ENCODE measurements at places on chromosomes 4 and X. TPM values are rescaled to one million over a fixed set of nuclear protein-coding genes. Genes with fewer than 3 reads are reported as not detected.

Gene GUCY2F
- not detected for polyA plus RNA-seq

DNA sequence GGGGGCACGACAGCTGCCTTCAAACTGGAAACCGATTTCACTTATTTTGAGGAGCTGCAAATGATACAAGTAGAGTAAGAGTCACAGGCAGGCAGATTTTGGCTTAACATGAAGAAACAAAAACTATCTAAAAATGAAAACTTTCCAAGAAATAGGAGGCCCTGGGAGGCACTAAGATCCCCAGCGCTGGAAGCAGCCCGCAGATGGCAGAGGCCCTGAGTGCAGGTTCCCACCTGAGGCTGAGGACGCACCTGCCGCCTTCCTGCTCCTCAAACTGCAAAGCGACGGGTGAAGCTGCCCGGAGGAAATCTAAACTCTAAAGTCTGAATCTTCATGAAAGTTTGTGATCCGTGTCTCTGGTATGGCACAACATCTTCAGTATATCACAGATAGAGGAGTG, 138.7 kb downstream of the AFAP1 start:
- no peak for DNase-seq

DNA sequence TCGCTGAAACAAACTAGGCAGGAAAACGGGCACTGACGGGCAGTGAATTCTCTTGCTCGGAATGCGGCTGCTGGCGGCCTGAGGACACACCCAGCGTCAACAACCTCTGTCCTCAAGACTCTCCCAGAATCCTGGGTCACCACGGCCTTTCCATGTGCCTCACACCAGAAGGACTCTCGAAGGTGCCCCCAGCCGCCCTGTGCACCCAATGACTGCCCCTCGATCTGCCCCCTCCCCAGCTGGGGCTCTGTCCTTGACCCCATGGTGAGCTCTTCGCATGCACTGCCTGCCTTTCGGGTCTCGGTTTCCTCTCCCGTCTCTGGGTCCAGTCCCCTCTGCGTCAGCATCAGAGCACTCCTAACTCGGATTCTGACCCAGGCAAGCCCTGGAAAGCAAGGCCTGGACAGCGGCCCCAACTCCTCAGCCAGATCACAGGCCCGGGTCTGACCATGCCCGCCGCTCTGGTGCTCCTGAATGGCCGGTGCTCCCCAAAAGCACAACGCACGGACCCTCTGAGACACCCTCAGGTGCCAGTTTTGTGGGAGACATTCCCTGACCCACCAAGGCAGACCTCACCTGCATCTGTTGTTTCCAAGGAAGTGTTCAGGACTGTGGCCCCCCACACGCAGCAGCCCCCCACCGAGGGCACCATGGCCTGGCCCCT, 56.0 kb downstream of the ACOX3 start:
- DNase-seq = no peak

- no peak for DNase-seq
These were observed 64.2 kb downstream of the GEMIN8 start for GRCh38 chrX:13965531-13965930.

GRCh38 chr4:31283679-31284078, 563.5 kb downstream of the PCDH7 start:
- peak; percentile 60 for DNase-seq

GRCh38 chr4:40190465-40190864, 6.4 kb upstream of the RHOH start:
- no peak for DNase-seq

DNA sequence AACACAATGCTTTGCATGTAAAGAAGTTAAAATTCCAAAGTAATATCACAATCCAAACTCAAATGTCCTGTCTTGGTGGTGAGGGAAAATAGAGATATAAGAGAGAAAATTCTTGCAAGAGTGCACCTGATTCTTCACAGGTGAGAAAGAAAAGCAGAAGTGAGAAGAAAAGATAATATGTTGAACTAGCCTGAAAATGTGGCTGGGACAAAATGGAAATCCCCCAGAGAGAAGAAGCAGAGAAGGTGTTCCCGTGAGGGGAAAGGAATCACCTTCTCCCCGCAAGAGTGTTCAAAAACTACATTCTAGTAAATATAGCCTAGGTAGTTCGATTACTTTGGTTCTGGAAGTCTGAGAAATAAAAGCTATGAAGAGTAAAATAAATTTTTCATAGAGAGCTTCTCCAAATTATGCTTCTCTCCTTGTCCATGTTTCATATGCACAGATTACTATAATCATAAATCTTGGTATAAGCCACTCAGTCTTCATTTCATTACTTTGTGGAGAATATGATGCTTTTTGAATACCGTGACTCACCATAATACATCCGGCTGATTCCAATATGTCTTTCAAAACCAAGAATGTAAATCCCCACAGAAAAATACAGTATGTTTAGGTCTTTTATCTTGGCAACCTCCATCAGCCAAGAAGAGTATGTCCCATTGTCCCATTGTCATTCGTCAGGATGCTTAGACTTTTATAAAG, 63.1 kb downstream of the COX18 start:
- DNase-seq = no peak

Gene SPANXD
- not detected for polyA plus RNA-seq

GRCh38 chr4:5836943-5837342, 55.9 kb downstream of the CRMP1 start:
- no peak for DNase-seq

GRCh38 chr4:149790172-149790907, 25.3 kb downstream of the IQCM start:
- DNase-seq = no peak

Gene RTL5
- 0.22 TPM for polyA plus RNA-seq

Gene TSPAN5
- 4.9 TPM for polyA plus RNA-seq

GRCh38 chr4:16890651-16891050, 7.8 kb downstream of the LDB2 start:
- DNase-seq = no peak

GRCh38 chrX:104166735-104167436, 633 bp downstream of the FAM199X start:
- no peak for DNase-seq

DNA sequence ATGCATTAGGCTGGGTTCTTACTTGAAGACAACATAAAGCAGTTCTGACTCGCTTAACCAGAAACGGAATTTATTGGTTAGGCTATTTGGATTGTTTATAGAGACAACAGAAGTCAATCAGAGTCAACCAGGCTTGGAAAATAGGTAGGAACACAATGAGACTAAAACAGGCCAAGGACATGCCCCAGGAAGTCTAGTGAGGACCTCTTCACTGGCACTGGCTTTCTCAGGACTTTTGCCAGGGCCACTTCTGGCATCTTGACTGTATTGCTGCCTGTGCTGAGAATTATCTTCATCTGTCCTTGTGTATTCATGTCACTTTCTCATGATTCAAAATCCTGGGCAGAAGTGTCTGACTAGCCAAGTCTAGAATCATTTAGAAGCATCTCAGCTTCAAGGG, 19.6 kb downstream of the PGAM4 start:
- no peak for DNase-seq

- DNase-seq = no peak
These were observed 311.3 kb upstream of the EMCN start for GRCh38 chr4:100828986-100829685.

DNA sequence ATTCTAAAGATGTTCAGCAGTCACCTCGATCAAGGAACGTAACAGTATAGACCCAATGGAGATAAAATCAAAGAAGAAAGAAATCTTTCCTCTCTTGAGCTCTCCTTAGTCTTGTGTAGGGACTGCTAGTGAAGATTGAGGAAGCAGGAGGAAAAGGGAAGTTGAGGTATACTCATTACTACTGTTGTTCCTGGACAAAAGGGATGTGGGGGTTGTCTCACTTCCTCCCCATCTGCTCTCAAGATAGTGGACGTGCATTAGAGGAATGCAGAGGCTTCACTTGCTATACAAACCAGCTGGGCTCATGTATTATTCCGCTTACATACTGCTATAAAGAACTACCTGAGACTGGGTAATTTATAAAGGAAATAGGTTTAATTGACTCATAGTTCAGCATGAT, 208.9 kb upstream of the ARHGEF9 start:
- DNase-seq = no peak

Gene TMSB15B
- polyA plus RNA-seq = 6.3 TPM

DNA sequence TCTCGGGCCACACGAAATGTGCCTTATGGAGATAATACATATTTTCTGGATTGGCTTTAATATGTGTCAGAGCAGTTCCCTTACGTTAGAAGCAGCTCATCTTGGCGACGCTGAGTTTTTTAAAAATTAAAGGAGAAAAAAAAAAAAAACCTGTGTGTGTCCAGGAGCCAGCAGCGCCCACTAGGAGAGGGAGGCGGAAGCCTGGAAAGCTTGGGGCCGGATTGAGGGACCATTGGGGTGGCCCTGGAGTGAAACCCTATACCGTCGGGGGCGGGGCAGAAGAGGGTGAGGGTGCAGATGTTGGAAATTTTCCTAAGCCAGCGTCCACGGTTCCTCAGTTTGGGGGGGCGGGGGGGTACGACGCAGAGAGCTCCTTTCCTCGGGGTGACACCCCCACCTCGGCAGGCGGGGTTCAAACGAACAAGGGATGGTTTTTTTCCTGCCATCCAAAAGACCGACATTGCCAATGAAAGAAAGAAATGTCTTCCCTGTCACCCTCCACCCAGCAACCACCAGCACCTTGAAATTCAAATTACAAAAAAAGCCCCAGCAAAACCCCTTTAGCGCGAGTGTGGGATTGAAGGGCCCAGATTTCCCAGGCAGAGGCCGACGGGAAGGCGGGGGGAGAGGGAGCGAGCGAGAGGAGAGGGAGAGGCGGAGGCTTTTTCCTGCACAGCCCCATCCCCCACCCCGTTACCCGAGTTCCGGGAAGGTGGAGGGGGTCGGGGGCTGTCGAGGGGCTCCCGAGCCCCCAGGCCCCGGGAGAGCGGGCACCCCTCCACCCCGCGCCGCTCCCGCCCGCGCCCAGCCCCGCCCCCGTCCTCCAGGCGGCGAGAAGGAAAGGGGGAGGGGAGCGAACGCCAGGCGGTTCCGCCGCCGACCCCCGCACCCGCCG, 859 bp downstream of the SMARCA1 start:
- peak; percentile 64 for DNase-seq

GRCh38 chr4:182023469-182023868, 219.7 kb upstream of the TENM3 start:
- no peak for DNase-seq

DNA sequence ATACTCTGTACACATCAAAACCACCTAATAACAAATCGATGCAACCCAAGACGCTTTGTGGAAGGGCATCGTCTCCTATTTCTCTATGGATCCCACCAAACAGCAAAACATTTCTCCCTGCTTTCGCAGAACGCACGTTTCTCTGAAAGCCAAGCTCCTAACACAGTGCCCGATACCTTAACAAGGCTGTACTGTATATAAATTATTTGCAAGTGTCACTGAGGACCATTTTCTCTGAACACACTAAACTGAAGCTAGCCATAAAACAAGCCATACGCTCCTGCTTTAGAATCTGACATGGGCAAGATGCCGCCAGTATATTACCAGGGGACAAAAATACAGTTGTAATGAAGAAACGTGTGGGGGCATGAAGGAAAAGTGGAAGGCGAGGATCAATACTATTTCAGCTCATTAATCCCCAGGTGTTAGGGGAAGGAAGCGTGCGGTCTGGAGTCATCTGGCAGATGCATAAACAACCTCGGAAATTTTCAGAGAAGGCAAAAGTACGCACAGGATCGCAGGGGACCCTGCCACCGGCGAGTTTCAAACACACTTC, 703 bp downstream of the KCNIP4 start:
- no peak for DNase-seq

- no peak for DNase-seq
These were observed 142.1 kb upstream of the USP9X start for GRCh38 chrX:40943093-40943641.

Gene SUPT20HL1
- polyA plus RNA-seq = not detected

- DNase-seq = no peak
These were observed 45.0 kb downstream of the UGT2B7 start for GRCh38 chr4:69141320-69141719.

Gene ATP8A1
- 11.4 TPM for polyA plus RNA-seq

GRCh38 chr4:76513482-76513881, 78.5 kb downstream of the SHROOM3 start:
- peak; percentile 54 for DNase-seq

- no peak for DNase-seq
These were observed 86.7 kb downstream of the PTTG2 start for GRCh38 chr4:38046727-38047489.

Gene HEPH
- 60.5 TPM for polyA plus RNA-seq

Gene SULT1B1
- polyA plus RNA-seq = 77.2 TPM

- DNase-seq = no peak
These were observed 24.2 kb downstream of the HERC3 start for GRCh38 chr4:88616275-88617150.

DNA sequence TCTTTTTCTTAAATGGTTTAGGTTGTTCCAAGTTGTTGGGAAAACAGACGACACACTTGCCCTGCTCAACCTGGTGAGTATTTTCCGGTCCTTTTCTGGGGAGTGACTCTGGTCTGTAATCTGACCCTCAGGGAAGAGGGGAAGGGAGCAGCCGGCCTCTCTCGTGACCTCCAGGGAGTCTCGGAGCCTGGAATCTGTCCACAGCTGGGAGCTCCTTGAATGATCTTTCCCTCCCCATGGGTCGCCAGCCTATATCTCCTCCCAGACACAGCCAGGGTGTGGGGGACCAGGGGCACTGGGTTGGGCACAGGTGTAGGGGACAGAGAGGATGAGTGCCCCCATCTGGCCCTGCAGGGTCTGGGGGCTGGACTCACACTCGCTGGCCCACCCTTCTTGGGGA, 18.9 kb downstream of the TMEM175 start:
- DNase-seq = no peak

GRCh38 chr4:54041100-54041499, 23.3 kb downstream of the CHIC2 start:
- DNase-seq = no peak

Measured in small intestine (tissue), 16 donors.